ENCODE measurements at places on chromosomes 5 and 9.

GRCh38 chr5:59813761-59814536 is 79.6 kb downstream of the PDE4D start:
- DNase-seq = no peak

DNA sequence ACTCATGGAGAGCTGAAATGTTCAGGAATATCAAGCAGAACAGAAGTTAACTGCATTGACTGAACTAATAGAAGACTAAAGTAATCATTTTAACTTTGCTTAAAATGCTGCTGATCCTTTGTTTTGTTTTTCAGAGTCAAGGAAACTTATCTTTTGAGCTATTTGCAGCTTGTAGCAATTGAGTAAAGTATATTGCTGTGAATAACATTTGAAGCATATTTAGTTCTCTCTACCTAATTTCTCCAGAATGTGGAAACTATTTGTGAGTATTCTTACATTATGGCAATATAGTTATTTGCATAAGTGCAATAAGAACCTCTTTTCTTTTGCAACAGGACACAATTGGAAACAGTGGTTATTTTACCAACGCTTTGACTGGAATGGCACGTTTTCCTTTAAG is 5.3 kb upstream of the SOX30 start:
- no peak for DNase-seq

GRCh38 chr5:28374492-28374967 is 1336.1 kb upstream of the CDH9 start:
- DNase-seq = no peak

DNA sequence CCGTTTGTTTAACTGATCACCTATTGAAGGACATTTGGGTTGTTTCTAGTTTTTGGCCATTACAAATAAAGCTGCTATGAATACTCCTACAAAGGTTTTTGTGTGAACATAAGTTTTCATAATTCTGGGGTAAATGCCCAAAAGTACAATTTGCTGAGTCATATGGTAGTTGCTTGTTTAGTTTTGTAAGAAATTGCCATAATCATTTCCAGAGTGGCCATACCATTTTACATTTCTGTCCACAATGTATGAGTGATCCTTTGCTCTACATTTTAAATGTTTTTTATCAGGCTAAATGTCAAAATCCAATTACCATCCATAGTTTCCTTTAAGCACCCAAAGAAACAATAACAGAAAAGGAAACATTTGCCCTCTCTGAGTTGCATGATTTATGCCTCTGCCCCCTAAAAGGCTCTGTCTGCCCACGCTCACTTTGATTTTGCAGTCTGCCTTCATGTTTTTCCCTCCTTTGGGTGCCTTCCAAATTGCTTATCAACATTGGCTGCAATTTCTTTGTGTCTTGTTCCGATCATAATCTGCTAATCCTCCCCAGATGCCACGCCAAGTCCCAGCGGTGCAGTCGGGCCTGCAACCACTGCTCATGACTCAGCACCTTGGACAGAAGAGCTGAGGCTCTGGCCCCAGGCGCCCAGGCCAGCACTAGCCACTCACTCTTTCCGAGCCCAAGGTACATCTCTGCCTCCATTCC is 339.2 kb downstream of the PIK3R1 start:
- no peak for DNase-seq

GRCh38 chr9:2126331-2126803 is 111.2 kb downstream of the SMARCA2 start:
- DNase-seq = no peak

- no peak for DNase-seq
Measured at GRCh38 chr9:16303506-16303905, 567.0 kb downstream of the BNC2 start.

DNA sequence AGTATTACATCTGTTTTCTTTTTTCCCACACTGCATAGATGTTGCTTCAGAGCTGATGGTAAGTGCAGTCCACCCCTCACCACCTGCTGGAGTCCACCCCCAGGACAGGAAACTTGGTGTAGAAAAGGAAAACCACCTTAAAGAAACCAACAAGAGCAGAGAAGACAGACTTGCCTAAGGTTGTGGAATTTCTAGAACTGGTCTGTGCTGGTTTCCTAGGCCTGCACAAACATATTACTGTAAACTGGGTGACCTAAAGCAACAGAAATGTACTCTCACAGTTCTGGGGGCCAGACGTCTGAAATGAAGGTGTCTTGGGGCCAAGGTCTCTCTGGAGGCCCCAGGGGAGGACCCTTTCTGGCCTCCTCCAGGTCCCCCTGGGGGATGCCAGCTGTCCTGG is 293.4 kb upstream of the IRX1 start:
- DNase-seq = no peak

DNA sequence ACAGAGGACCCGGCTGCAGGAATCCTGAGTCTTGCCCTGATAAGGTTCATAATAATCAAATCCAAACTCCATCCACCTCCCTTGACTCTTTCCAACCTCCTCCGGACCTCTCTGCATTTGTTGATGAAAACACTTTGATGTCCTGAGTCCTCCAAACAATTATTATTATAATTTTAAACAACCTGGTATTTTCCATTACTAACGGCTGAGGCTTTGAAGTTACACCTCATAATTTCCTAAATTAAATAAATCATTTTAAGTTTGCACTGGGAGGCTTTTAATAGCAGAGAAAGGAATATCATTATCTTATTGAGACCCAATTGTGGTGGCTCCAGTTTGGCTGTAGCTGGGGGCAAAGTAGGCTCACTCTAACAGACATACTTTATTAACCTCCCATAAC is 9.5 kb downstream of the MSX2 start:
- no peak for DNase-seq

DNA sequence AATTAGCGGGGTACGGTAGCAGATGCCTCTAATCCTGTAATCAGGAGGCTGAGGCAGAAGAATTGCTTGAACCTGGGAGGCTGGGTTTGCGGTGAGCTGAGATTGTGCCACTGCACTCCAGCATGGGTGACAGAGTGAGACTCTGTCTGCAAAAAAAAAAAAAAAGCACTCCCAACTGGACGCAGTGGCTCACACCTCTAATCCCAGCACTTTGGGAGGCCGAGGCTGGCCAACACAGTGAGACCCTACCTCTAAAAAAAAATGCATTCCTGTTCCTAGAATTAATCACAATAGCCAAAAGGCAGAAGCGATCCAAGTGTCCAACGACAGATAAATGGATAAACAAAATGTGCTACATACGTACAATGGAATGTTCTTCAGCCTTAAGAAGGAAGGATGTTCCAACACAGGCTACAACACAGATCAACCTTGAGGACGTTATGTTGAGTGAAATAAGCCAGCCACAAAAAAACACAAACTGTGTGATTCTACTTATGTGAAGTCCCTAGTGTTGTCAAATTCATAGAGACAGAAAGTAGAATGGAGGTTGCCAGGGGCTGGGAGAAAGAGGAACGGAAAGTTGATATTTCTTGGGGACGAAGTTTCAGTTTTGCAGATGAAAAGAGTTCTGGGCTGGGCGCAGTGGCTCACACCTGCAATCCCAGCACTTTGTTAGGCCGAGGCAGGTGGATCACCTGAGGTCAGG is 13.8 kb downstream of the FAM78A start:
- no peak for DNase-seq

GRCh38 chr9:8025551-8025950 is 226.0 kb upstream of the DMAC1 start:
- no peak for DNase-seq

GRCh38 chr9:121634329-121635261 is 16.8 kb upstream of the DAB2IP start:
- no peak for DNase-seq

DNA sequence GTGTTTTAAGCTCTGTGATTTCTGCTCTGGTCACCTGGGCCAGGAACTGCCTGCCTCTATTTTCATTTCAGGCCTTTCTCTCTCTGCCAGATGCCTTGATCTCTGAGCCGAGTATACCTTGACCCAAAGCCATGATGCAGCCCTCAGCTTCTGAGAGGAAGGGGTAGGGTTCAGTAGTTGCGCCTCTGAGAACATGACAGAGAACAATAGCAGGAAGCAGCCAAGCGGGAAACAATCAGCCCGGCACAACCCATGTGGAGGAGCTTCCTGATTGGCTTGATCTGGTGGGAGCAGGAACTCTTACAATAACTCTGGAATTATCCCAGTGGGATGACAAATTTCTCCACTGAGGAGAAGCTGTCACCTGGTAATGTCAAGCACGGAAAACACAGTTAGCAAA is 127.4 kb downstream of the PALM2AKAP2 start:
- DNase-seq = no peak

GRCh38 chr5:121937762-121938161 is 24.0 kb upstream of the SRFBP1 start:
- DNase-seq = no peak

DNA sequence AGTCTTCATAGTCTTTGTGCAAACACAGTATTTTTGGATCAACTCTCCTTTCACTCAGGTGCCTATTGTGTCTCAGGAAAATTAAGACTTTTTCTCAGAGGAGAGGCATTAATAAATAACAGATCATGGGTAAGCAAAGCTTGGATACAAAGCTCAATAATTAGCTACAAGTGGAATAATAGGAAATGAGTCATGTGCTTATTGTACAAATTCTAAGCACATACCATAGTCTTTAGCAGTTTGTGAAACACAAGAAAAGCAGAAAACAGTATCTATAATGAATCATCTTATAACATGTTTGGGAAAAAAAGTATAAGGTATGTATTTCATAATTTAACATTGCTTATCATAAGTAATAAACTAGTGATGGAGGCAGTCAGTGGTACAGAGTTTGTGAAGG is 477.0 kb downstream of the CDH10 start:
- no peak for DNase-seq

DNA sequence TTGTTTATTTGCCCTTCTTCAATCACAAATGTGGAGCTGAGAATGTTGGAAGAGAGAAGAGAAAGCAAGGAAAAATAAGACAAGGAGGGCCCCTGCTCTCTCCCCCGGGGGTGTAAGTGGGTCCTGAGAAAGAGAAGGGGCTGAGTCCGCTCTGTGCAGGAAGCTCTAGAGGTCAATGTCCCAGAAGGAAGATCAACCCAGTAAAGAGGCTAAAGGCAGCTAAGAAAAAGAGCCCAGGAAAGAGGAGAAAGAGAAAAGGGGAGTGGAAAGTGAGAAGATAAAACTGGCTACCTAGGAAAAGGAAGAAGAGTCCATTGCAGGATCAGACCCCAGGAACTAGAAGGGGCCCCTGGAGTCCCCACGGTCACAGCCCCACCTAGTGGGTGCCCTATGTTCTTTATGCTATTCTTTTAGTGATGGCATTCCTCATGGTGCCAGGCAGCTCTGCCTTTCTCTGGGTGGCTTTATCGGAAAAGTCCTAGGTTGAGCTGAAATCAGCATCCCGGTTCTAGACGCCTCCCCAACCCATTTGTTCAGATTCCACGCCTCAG is 583.4 kb downstream of the ACTL7B start:
- no peak for DNase-seq

- no peak for DNase-seq
Measured at GRCh38 chr9:2087500-2088313, 72.6 kb downstream of the SMARCA2 start.

DNA sequence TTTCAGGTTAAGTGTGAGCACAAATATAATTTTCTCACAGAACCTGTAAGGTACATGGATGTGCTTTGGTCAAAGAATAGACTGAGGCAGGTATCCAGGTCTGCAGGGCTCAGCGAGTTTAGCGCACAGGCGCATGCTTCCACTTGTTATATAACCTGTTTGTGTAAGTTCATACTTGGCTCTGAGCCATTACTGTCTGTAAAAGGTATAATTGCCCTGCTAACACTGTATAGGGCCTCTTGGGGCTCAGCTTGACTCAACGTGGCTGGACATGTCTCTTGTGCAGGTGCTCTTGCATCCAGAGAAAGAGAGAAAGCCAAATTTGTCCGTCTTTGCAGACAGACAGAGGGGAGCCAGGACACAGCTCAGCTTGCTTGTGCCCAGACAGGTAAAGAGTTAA is 759.6 kb downstream of the MTRR start:
- DNase-seq = no peak

DNA sequence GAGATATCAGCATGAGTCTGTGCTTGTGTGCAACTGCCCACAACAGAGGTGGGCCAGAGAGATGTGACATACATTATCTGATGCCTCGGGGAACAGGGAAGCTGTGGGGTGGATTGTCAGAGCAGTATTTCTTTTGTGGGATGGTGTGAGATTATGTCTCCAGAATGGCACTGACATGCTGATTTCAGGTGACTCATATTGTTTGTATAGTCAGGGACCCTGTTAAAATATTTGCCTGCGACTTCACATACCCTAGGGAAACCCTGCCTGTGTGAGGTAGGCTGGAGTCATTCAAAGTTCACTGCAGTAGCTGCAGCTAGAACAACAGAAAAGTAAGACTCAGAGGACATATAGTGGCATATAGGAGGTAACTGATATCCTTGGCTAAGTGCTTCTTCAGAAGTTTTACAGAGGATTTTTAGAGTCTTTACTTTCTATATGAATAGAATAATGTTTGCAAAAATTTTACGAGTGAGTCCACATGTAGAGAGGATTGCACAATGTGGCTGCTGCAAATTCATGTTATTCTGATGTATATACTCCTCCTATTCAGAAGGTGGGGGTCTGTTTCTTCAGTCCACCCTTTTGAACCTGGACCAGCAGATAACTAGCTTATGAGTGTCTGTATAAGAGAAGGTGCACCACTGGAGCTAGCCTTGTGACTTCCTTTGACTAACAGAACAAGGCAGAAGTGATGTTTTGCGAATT is 89.3 kb downstream of the MACIR start:
- DNase-seq = no peak

DNA sequence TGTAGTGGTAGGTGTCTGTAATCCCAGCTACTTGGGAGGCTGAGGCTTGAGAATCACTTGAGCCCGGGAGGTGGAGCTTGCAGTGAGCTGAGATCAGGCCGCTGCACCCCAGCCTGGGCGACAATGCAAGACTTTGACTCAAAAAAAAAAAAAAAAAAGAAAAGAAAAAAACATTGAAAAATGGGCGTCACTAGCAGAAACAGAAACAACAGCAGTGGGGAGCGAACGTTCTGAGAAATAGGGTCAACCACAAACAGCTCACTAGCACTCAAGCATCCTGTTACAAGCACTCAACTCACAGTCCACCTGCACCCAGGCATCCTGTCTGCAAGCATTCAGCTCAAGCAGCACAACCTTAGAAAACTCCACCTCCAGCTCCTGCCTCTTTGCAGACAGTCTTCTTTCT is 17.2 kb downstream of the TRIM14 start:
- DNase-seq = peak; percentile 50

- no peak for DNase-seq
Measured at GRCh38 chr5:52661903-52662595, 125.7 kb upstream of the ITGA1 start.

- DNase-seq = no peak
Measured at GRCh38 chr5:138506370-138507306, 36.4 kb downstream of the ETF1 start.

DNA sequence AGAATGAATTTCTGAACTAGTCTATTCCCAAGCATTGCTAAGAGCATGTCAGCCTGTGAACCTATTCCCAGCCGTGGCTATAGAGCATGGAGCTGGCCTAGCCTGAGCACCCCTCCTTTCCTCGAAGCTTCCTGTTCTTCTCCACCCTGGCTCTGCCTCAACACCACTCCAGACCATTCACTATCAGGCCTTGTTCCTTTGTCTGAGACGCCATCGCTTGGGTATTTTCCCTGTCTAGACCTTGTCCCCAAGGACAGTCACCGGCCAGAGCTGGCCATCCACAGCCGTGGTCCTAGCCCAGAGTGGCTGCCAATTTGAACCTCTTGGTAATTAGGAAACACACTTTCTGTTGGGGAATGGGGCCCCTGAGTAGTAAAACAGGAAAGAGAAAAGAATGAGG is 105.8 kb downstream of the LIFR start:
- DNase-seq = no peak

- no peak for DNase-seq
Measured at GRCh38 chr5:15013654-15014463, 142.3 kb upstream of the ANKH start.

All from stimulated activated CD4-positive, alpha-beta T cell treated with anti-CD3 and anti-CD28 coated beads, Interleukin-4, amount 100 ng/mL, for 48 hours (primary cell).